Activated gamma-delta T cell treated with Interleukin-2 at 50 U/mL for 16 hours (primary cell): ENCODE measurements at places on chromosomes 3 and 15.

DNA sequence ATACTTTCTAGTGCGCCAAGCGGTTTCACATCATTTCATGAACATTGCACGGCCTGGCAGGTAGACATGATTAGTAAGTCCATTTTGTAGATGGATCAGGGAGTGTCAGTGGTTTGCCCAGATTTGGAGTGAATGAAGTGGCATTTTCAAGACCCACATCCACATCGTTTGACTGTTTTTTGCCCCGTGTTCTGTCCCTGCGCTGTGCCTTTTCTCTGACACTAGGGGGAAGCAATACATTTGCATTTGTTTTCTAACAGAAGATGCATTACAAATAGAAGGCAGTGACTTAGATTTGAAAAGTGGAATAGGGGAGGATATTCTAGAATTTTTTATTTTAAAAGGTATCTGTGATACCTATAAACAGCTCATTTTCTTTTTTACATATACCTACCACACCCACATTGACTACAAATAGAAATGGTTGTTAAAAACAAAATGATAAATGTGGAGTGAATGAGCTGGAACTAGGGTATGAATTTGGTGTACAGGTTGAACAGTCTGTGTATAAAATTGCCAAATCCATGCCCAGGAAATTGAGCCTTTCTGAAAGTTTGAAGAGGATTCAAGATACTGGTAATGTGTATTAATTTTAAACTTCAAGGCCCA lies 98.0 kb downstream of the USP13 start:
- DNase-seq: no peak

- DNase-seq: no peak
These were observed 196.3 kb downstream of the EPHA3 start for GRCh38 chr3:89303701-89304100.

- DNase-seq: no peak
These were observed 12.2 kb downstream of the LRRK1 start for GRCh38 chr15:100931143-100931890.

DNA sequence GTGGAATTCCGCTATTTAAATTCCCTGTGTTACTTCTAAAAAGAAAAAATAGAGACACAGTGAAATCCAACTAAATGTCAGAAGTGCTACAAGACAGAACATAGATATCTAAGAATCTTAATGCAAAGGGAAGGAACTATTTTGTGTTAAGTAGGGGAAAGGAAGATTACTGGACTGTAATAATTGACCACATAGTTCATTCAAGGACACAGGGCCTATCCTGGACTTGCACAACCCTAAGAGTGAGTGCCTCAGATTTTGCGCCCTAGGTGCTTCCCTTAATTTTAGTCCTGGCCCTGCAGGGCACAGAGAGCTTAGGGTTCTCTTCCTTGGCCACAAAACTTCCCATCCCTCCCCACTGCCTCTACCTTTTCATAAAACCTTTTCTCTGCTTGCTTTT lies 3.5 kb upstream of the IL20RB start:
- no peak for DNase-seq

DNA sequence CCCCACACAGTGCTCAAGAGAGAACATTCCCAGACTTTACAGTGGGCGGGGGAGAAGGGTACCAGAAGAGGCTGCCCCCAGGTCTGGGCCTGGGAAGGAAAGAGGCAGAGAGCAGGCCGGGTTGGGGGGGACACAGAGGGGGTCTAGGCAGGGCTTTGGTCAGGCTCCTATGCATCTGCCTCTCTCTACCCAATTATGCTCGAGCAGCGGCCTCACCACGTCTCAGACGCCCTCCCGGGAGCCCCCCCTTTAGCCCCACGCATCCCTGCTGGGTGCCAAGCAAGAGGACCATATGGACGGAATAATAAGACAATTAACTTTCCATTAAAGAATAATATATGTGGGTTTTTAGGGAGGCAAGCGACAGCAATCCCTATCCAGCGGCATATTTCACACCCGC lies 32.8 kb downstream of the CACNA2D2 start:
- DNase-seq: no peak
